ENCODE measurements at places on chromosomes 6 and 20.

- DNase-seq, result no peak
Observed at GRCh38 chr20:64207641-64208590, 43.7 kb downstream of the MYT1 start.

GRCh38 chr6:2162079-2162445, 83.3 kb downstream of the GMDS start:
- no peak for DNase-seq

- no peak for DNase-seq
Observed at GRCh38 chr6:140314682-140315081, 940.2 kb upstream of the CITED2 start.

GRCh38 chr6:17709476-17709875, 2.8 kb upstream of the NUP153 start:
- DNase-seq, result no peak

DNA sequence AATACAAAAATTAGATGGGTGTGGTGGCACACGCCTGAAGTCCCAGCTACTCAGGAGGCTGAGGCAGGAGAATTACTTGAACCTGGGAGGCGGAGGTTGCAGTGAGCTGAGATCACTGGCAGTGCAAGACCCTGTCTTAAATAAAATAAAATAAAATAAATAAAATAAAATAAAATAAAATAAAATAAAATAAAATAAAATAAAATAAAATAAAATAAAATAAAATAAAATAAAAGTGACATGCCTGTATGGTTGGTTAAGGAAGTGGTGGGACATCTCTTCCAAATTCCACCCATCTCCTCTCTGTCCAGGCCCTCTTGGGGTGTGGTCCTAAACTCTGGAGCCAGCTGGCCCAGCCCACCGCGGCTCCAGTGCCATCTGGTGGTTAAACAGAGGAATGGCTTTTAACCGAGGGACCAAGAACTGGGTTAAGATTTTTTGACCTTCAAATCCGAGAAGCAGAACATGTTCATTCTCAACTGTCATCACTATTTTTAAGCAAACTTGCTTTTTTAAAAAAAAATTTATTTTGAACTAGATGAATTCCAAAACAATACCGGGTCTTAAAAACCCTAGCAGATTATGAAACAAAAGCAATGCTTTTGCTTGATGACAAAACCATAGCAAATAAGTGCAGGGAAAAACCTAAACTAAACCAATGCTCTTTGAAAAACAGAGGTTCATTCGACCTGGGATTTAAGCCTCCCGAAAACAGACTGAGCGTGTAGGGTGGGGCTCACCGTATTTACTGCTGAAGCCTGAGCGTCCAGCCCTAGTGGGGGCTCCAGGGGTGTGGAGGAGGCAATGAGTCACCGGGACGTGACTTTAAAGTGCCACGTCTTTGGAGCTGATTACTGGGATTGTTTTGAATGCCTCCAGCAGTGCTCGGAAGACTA, 68.8 kb downstream of the CDC5L start:
- peak; percentile 61 for DNase-seq

DNA sequence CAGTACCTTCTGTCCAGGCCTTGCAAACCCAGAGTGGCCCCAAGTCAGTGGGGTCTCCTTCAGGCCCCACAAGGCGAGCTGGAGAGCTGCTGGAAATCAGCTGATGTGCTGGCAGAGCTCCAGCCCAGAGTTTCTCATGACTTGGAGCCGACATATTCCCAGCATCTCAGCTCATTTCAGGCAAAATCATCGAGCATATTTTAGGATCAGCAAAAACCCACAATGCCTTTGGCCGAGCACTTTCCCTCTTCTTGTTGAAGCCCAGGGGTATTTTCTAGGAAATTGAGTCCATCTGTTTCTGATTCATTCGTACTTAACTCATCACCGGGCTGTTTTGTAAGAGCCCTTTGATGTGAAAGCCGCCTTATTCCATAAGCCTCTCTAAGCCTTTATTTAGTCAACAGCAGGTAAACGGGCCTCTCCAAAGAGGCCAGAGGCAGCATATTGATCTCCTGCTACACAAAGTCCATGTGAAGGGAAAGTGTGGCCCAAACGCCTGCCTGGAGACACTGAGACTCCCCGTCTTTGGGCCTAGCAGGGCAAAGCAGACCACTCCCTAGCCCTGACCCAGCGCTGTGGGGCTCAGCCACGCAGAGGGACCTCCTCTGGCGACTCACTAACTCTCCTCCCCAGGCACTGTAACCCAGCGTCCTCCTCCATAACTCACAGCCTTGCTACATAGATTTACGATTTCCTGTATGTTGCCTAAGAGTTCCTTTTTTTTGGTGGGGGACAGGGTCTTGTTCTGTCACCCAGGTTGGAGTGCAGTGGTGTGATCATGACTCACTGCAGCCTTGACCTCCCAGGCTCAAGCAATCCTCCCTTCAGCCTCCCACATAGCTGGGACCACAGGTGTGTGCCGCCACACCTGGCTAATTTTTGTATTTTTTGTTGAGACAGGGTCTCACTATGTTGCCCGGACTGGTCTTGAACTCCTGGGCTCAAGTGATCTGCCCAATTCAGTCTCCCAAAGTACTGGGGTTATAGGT, 12.1 kb upstream of the C20orf203 start:
- peak; percentile 67 for DNase-seq

GRCh38 chr20:40103420-40103819, 585.6 kb downstream of the MAFB start:
- no peak for DNase-seq

DNA sequence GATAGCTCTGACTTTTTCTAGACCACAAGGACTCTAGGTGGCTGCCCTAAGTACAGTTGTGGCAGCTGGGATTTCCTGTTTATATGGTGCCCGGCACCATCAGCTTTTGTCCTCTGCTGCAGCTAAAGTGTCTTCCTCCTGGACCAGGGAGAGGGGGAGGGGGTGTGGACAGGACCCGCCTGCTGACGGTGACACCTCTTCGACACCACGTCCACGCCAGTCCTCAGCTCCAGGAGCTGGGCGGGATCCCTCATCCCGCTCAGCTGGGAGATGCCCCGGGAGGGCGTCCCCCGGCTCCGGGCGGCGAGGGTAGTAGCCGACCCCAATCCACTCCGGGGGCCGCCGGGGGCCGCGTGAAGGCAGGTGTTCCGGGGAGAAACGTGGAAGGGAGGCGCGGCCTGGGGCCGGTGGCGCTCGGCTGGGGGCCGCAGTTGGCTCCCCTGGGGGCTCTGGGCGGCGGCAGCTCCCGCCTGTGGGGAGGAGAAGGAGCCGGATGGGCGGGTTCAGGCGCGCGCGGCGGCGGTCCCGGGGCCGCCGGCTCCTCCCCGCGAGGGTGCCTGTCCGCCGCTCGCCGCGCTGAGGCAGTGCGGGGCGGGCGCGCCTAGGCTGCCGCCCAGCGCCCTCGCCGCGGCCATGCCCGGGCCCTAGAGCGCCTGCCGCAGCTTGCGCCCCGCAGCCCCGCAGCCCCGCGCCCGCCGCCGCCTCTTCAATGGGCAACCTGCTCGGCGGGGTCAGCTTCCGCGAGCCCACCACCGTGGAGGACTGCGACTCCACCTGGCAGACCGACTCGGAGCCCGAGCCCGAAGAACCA, at the start of gene OGFRL1:
Gene OGFRL1, plus strand, starts transcription at position 584 of the 811 bp plus-strand sequence. Its CDS starts 126 bp downstream, at position 710.
- DNase-seq, result peak; percentile 89

GRCh38 chr20:1291191-1291741, 25.2 kb downstream of the SNPH start:
- DNase-seq, result no peak

GRCh38 chr20:62156592-62157386, 13.2 kb downstream of the SS18L1 start:
- peak; percentile 93 for DNase-seq

DNA sequence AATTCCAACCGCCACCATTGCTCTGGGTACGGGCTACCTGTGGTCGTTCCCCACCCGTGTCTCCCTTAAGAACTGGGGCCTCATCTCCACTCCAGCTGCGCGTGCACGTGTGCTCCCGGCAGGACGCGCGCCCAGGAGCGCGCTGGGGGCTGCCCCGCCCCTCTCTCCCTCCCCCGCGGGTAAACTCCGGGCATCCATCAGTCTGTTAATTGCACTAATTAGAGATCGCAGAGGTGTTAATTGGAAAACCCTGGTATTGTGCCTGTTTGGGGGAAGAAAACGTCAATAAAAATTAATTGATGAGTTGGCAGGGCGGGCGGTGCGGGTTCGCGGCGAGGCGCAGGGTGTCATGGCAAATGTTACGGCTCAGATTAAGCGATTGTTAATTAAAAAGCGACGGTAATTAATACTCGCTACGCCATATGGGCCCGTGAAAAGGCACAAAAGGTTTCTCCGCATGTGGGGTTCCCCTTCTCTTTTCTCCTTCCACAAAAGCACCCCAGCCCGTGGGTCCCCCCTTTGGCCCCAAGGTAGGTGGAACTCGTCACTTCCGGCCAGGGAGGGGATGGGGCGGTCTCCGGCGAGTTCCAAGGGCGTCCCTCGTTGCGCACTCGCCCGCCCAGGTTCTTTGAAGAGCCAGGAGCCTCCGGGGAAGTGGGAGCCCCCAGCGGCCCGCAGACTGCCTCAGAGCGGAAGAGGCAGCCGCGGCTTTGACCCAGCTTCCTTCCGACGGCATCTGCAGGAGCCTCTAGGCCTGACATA, 14.4 kb downstream of the FOXP4 start:
- no peak for DNase-seq

DNA sequence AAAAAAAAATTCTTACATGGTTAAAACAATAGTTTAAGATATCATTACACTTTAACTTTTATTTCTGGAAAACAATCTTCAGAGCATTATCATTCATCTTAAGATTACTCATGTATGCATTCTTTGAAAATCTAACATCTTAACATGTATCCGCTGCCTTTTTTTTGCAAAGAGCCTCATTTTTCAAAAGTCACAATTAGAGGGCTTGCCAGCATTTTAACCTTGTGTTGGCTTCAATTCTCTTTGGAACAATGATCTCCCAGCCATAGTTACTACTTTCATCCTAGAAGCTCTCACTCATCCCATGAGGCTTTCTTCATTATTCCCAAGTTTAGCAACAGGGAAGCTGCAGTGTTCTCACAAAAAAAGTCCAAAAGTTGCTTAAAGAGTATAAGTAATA, 330.8 kb downstream of the BCKDHB start:
- no peak for DNase-seq

DNA sequence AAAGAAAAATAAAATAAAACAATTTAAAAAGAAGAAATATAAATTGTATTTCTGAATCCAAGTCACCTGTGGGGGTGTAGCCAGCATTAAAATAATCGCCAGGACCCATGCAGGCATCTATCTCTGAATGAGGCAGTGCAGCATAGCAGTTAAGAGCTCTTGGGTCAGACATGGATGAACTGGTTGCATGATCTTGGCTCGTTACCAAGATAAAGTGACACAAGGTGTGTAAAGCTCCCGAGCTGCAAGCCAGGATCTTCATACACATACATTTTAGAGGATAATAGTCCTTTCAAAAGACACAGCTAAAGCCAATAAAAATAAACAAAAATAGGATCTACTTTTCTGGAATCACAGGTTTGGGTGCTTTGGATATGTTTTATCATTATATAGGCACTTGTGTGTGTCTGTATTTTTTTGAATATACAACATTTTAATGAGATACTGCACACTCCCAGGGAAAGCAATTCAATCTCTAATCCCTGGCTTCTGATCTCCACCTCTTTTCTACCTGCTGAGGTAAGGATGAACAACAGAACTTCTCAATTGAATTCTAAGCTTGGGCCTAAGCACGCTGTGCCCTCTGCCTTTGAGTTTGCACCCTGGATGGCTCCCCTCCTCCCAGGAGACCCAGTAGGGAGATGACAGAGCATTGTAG, 8.9 kb downstream of the TRIM10 start:
- no peak for DNase-seq

- no peak for DNase-seq
Observed at GRCh38 chr6:9921366-9921765, 493.5 kb downstream of the TFAP2A start.

GRCh38 chr20:37726971-37727956, 33.4 kb downstream of the CTNNBL1 start:
- DNase-seq, result peak; percentile 53

DNA sequence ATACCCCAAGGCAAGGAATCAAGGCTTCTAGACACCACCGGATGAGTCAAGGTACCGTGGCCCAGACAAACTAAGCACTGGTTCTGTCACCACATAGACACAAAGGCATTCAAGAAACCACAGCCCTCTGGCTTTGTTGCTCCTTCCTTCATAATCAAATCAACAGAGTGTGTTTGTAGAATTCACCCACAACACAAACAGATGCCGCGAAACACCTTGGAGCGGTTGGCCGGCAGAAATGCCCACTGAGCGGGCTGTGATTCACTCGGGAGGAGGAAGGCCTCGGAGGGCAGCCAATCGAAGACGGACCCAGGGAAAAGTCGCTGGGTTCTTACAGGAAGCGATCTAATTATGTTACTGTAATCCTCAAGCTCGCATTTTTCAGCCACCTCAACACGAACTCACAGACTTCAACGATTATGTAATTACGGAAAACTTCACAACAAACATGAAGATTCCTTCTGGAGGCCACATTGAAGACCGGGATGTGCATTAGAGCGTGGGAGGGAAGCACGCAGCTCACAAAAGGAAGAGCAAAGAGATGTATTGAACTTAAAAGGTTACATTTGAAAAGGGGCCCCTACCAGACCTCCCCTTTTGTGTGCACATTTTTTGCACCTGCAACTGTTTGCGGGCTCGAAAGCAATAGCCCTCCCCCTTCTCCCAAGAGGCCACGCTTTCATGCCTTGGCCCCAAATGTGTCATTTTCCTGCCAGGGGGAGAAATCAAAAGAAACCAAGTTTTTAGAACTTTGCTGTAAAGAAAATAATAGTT, 184.7 kb upstream of the PREP start:
- DNase-seq, result no peak

DNA sequence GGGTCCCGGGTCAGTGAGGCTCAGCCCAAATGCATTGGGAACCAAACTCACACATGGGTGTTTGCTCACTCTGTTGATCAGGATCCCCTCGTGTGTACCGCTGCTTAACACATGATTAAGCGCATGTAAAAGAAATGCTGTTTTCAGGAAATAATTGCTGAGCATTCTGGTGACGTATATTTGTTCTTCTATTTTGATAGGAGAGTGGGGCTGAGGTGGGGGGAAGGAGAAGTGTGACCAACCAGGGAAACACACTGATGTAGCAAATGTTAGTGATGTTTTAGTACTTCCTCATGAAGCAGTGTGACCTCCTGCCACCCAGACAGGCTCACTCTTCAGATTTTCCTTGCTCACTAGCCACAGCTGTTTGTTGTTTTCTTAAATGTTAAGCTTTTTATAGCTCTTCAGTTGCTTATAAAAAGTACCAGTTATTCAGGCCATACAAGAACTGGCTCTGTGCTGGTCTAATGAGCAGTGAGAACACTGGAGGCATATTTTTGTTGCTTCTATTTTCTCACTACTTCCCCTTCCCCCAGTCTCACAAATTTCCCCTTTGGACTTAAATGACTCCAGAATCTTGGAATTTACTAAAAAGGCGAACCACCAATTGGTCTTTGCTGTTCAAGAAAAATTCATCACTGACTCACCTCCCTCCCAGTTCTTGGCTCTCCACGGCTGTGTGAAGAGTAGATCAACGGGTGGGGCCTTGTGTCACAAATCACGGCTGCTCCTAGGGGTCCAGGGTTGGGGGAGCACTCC, 79.2 kb upstream of the BACH2 start:
- DNase-seq, result no peak
